ENCODE measurements at places on chromosomes 11 and 22. TPM values are rescaled to one million over a fixed set of nuclear protein-coding genes. Genes with fewer than 3 reads are reported as not detected.

P2RY2 gene
- total RNA-seq: 1.2 TPM

MUC2 gene
- total RNA-seq: not detected

TMEM225 gene
- total RNA-seq: not detected

RBMXL2 gene
- total RNA-seq: not detected

POU2AF2 gene
- not detected for total RNA-seq

TSPAN32 gene
- not detected for total RNA-seq

KRTAP5-11 gene
- total RNA-seq: not detected

OR4X2 gene
- not detected for total RNA-seq

ELF5 gene
- not detected for total RNA-seq

CD3G gene
- not detected for total RNA-seq
